ENCODE measurements at places on chromosomes 12 and 14.

GRCh38 chr12:57143454-57143853 is 4.0 kb downstream of the LRP1-AS start:
- no peak for DNase-seq

GRCh38 chr14:60815371-60815770 is 80.8 kb downstream of the MNAT1 start:
- no peak for DNase-seq

GRCh38 chr14:90204516-90204915 is 51.8 kb upstream of the PSMC1 start:
- peak; percentile 81 for DNase-seq

DNA sequence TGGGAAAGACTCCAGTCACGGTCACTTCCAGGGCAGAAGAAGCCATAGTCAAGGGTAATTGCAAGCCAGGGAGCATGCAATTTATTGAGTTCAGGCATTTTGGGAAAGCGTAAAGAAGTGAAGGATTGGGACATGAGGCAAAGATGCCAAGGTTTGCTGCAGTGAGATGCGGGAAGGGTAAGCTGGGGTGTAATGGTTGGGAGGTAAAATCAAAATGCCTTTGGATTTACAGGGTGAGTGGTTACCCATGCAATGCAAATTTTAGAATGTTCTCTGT is 167.5 kb downstream of the BRMS1L start:
- DNase-seq, result no peak

Measured in NCI-H1417 treated with DMSO at 0.1 percent for 48 hours (cell line).